Right lung (tissue), 10 donors: ENCODE measurements at places on chromosomes 12 and 14.

GRCh38 chr14:103504991-103505565 is 17.6 kb downstream of the CKB start:
- DNase-seq: no peak

DNA sequence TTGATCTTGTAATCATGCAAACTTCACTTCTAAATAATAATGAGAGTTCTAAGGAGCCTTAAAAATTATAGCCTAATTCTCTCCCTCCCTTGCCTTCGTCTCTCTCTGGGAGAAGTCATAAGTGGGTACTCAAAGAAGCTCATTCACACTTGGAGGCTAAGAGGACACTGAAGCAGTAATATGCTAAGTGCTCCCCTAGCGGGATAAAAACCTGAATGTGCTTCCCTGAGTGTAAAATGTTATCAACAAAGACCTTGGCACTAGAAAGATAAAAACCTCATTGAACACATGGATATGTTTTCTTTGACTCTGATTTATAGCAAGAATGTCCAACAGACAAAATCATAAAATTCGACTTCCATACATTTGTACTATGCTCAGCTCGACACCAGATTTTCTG is 337.9 kb upstream of the NOVA1 start:
- DNase-seq: no peak

DNA sequence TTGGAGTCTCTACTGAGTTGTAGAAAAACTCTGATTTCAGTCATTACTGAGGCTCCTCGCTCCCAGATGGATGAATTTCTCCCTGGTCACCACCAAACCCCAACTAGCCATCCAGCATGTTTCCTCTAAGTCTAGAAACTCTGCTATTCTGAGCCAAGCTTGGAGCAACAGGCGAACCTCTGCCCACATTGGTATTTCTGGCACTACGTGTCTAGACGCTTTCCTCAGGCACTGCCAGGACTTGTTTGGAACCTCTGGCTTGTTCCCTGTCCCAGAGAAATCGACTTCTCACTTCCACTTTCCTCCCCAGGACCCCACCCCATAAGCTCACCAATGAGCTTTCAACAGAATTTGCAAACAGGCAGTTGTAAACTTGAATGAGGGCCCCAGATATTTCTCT is 27.6 kb downstream of the WSCD2 start:
- no peak for DNase-seq

GRCh38 chr14:35419429-35419841 is 14.9 kb upstream of the NFKBIA start:
- DNase-seq: no peak
